SJCRH30 (cell line): ENCODE measurements at places on chromosomes 13 and 19. TPM values are rescaled to one million over a fixed set of nuclear protein-coding genes. Genes with fewer than 3 reads are reported as not detected.

GAPDHS gene
- not detected in 2 replicates for total RNA-seq

CEACAM16 gene
- 0.18 and 0.73 TPM in 2 replicates for total RNA-seq

GPR12 gene
- not detected in 2 replicates for total RNA-seq

ZNF581 gene
- total RNA-seq: 17.9 and 18.7 TPM in 2 replicates

PAN3 gene
- 28.7 and 33.4 TPM in 2 replicates for total RNA-seq

GIPC3 gene
- total RNA-seq: 0.03 and 0.06 TPM in 2 replicates

HMGB1 gene
- 1,487 and 1,662 TPM in 2 replicates for total RNA-seq

ZNF112 gene
- total RNA-seq: 8.5 and 11.7 TPM in 2 replicates
